ENCODE measurements at places on chromosomes 3 and 15.

DNA sequence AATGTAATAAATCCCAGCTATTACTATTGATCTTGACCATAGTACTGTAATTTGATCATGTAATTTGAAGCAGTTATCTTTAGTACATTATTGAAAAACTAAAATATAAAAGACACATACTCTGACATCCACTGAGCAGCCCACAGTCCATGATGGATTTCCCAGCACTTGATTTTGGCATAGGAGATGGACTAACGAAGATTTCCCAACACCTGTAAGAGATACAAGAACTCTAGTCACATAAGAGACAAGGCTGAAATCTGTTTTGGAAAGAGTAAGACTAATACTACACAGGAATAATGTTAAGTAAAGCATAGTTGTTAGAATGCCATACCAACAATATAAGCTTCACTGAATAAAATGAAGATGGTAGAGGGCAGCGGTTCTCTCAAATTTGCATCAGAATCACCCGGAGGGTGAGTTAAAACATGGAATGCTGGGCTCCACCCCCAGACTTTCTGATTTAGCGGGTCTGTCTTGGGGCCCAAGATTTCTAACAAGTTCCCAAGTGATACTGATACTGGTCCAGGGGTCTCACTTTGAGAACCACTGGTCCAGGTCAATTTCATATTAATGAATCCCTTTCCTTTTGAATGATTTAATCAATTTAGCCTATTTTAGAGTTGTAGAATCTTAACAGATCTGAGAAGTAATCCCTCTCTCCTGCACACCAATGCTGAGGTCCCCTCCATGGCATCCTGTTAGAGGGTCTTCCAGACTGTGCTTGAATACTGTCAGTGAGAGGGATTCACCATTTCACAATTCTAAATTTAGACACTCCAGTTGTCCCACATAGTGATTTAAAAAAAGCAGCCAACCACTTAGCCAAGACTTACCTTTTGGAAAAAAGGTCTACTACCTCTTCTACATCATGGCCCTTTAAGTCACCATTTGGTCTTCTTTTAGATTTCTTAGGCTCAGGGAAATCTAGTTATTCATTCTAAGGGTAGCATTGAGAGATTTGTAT is 11.5 kb downstream of the RABL3 start:
- no peak for DNase-seq

DNA sequence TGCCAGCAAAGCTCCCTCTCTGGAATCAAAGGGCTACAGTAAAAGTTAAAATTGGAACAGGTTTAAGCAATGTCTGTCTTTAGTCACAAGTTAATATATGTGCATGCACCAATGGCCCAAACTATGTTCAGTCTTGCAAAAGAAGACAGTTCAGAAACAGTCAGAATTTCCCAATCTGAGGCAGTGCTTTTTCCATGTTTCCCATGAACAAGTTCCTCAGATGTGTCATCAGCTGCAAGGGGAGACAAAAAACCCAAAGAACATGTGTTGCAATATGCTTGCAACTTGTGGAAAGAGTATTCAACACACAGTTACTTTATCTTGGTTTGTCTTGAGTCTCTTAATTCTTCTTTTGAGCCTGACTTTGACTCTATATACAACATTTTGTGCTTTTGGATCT is 148.4 kb downstream of the USP13 start:
- no peak for DNase-seq

DNA sequence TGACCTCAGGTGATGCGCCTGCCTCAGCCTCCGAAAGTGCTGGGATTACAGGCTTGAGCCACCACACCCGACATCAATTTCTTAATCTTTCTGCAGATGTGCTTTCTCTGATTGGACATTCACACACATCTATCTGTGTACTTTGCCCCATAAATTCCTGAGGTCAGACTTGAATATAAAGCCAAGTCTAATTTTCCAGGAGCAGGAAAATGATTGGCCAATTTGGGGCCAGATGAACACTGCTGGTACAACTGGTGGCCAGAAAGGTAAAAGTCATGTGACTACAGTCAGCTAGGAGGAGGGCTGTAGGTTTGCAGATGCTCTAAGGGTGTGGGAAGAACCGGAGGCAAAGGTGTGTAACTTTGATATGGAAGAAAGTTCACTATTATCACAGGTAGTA is 3.2 kb upstream of the RAD51 start:
- DNase-seq = no peak

DNA sequence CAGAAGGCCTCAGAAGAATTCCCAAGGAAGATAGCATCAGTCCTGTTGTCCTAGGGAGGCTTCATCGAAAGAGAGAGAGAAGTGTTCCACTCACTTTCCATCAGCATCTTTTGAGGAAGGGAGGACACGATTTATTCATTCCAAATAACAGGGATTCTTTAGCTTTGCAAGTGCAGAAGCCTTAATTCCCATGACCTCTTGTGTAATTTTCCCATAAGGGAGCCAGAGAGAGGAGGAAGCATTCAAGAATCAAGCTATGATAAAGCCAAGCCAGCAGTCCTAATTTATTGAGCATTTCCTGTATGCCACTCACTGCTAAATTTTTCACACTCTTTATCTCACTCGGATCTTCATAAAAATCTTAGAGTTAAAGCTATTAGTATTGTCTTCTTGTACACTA is 169.7 kb upstream of the MITF start:
- no peak for DNase-seq

GRCh38 chr15:61831505-61831921 is 228.7 kb downstream of the VPS13C start:
- no peak for DNase-seq

GRCh38 chr3:38541806-38542205 is 45.7 kb downstream of the EXOG start:
- DNase-seq = no peak

DNA sequence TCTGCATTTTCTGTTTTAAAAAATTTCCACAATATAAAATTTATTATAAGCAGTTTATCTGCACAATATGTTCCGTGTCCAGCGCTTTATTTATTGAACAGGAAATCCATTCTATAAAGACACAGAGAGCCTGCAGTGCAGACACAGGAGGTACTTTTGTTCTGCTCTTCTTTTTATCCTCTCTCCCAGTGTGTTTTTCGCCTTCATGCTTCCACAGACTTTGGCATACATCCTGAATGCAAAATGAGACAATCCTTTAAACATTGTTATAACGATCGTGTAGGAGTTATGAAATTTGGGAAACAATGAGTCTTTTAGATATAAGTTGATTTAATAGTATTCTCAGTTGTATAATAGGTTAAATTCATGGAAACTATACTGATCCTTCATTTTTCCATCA is 749.2 kb downstream of the NAALADL2 start:
- DNase-seq = no peak

GRCh38 chr3:99439892-99440291 is 198.5 kb upstream of the COL8A1 start:
- no peak for DNase-seq

- DNase-seq = no peak
Observed at GRCh38 chr3:120344349-120344748, 4.8 kb downstream of the LRRC58 start.

- no peak for DNase-seq
Observed at GRCh38 chr15:90306560-90306959, 41.1 kb downstream of the NGRN start.

GRCh38 chr15:43241100-43241499 is 20.3 kb upstream of the EPB42 start:
- DNase-seq = no peak

Data from activated CD4-positive, alpha-beta T cell treated with anti-CD3 and anti-CD28 coated beads for 1 hour (primary cell).